ENCODE measurements at places on chromosomes 12 and 14. TPM values are rescaled to one million over a fixed set of nuclear protein-coding genes. Genes with fewer than 3 reads are reported as not detected.

GRCh38 chr14:97924922-97925613 is 1127.9 kb downstream of the VRK1 start:
- DNase-seq: no peak

DNA sequence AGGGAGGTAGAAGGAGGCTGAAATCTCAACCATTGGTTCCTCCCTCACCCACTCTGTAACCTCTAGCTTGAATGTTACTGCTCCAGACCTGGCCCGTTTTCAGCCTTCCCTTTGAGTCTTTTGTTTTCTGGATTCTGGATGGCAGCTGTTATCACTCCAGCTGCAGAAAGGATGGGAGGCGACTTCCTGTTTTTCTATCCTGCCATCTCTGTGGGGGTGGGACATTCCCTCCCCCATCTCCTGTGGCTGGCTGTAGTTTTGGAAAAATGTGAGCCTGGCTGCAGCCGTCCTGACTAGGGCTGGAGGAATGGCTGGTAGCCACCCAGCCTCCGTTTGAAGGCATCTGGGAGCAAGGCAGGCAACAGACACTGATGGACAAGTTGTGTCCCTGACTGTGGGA is 2.9 kb upstream of the PPFIBP1 start:
- DNase-seq: peak; percentile 60

DNA sequence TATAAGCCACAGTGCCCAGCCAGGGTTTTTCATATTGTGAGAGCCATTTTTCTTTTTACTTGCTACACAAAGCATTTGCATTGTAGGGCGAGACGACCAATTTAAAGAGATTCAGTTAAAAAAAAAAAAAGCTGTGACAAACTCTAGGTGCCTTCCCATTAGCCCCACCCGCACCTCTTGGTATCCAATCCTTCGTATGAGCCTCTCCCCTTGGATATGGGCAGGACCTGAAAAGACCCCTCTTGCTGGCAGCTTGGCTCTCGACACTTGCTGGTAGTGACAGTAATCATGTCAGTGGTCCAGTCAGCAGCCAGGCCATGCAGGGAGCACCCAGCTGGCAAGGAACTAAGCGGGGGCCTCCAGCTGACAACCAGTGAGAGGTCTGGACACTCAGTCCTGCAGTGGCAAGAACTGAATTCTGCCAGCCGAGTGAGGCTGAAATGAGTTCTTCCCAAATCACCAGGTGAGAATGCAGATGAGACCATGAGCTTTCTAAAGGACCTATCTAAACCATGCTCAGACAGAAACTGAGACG is 46.5 kb downstream of the SINHCAF start:
- DNase-seq: no peak

DNA sequence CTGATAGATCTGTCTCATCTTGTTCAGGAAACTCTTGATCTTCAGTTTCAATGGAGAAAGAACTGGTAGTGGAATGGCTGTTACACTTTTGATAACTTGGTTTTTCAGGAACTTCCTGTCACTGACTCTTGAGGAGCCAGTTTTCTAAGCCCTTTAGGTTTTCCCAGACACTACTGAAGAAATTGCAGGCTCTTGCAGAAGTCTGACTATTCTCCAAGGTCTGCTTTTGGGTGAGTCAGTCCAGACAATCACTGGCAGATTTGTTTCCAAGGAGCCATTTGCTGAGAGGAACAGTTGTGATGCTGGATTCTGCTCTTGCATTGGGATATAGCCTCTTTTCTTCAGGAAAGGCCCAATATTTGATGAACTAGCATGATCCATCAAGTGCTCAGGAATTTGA is 468.0 kb downstream of the FUT8 start:
- no peak for DNase-seq

GRCh38 chr12:65189028-65189718 is 19.8 kb downstream of the LEMD3 start:
- DNase-seq: no peak

DNA sequence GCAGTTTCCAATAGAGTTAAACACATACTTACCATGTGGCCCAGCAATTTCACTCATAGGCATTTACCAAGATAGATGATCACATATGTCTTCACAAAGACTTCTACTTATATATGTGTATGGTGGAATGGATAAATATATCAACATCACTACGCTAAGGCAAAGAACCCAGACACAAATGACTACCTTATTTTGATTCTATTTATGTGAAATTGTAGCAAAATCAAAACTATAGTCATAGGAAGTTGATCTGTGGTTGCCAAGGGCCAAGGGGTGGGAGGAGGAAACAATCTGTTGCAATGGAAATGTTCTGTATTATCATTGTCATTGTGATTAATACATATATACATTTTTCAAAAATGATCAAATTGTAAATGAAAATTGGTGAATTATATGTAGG is 47.7 kb upstream of the ANP32D start:
- no peak for DNase-seq

GRCh38 chr12:132211816-132212215 is 67.6 kb downstream of the NOC4L start:
- DNase-seq: no peak

GRCh38 chr14:33908540-33909223 is 42.2 kb downstream of the EGLN3 start:
- no peak for DNase-seq

GRCh38 chr12:27094726-27095125 is 12.3 kb upstream of the C12orf71 start:
- no peak for DNase-seq

DNA sequence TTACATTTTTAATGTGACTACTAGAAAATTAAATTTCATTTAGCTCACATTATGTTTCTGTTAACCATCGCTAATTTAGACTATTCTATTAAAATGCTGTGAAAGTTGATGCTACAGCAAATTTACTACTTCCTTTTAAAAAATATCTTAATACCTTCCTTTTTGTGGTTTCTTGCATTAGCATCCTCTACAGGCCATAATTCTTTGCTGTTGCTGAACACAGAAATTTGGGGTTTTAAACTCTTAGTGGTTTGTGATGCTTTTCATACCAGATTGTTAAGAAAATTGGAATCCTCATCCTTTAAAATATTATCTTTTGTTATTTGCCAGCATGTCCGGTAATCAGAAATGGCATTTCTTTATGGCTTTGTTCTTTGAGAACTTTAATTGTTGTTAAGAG is 18.1 kb downstream of the WNK1 start:
- no peak for DNase-seq

GRCh38 chr12:113932381-113933196 is 33.5 kb downstream of the RBM19 start:
- peak; percentile 29 for DNase-seq

Gene SRSF9
- total RNA-seq: 92.3 TPM

Gene KCNH3
- 2.3 TPM for total RNA-seq

Gene KRT73
- not detected for total RNA-seq

Gene PCNX4
- 81.1 TPM for total RNA-seq

All from tongue (tissue), 3 donors.